ENCODE measurements at places on chromosomes 5 and 9. TPM values are rescaled to one million over a fixed set of nuclear protein-coding genes. Genes with fewer than 3 reads are reported as not detected.

- H3K27ac ChIP-seq: no peak overlapping the region
- DNase-seq: no peak
- no peaks in the 10 kb centered on the region for H3K4me1 ChIP-seq
- no peaks in the 10 kb centered on the region for H3K27me3 ChIP-seq
Observed at GRCh38 chr9:21357479-21358460, 7.1 kb upstream of the IFNA6 start.

DNA sequence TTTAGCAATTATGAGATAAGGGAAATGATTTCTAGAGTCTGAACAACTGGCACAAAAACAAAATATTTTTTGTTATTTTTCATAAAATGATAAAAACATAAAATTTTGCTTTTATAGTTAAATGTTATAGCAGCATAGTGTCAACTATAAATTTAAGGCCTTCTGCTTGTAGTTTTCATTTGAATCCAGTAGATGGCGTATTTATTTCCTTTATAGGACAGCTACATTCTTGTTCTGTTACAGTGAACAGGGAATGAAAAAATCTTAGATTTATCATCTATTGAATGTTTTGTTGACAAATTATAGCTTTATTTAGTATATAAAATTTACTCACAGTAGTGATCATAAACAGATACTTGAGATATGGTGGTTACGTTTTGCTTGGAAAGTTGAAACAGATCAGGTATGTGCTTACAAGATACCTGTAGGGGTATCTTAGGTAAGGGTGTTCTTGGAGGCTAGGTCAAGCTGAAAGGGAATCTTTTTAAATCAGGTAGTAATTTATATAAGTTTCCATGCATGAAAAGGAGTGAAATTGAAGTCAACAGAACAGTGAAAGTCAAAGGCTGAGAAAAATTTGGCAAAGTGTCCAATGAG is 239.3 kb upstream of the GRIN3A start:
- H3K4me1 ChIP-seq: no peaks in the 10 kb centered on the region
- no peaks in the 10 kb centered on the region for H3K36me3 ChIP-seq
- DNase-seq: no peak
- no peaks in the 10 kb centered on the region for H3K27me3 ChIP-seq

DNA sequence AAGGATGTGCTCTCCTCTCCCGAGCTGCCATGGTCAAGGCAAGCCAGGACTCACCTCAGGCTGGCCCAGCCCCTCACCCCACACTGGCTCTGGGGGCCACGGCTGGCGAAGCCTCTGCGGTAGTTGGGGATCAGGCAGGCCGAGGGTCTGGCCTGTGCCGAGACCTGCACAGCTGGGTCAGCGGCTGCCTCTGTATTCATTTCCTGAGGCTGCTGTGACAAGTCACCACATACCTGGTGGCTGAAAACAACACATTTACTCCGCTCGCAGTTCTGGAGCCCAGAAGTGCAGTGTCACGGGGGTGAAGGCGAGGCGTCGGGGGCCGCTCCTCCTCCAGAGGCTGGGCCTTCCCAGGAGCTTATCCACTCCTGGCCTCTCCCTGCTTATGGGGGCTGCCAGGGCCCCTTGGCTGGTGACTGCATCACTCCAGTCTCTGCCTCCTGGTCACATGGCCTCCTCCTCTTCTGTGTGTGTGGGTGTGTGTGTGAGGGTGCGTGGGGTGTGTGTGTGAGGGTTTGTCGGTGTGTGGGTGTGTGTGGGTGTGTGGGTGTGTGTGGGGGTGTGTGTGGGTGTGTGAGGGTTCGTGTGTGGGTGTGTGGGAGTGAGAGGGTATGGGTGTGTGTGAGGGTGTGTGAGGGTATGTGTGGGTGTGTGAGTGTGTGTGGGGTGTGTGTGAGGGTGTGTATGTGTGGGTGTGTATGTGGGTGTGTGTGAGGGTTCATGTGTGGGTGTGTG is 3.2 kb upstream of the SCGB3A1 start:
- H3K36me3 ChIP-seq: no peaks in the 10 kb centered on the region
- H3K4me3 ChIP-seq: no peak overlapping the region
- DNase-seq: no peak
- H3K27ac ChIP-seq: no peak overlapping the region
- no peaks in the 10 kb centered on the region for H3K27me3 ChIP-seq

DNA sequence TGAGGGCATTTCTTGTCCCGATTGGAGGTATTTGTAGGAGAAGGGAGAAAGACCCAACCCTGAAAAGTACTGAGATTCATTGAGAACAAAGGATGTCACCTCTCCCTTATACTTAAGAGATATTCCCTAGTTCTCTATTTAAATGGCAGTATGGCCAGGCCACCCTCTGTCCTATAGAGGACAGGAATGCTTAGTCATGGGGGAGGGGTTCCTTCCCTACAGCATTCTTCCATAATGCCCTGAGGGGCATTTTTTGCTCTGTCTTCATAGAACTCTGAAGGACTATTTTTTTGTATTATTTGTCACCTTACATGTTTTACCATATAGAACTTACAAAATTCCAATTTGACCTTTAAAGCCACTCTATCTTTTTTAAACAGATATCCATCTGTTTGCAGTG is 176.3 kb downstream of the TMEM161B start:
- no peaks in the 10 kb centered on the region for H3K4me1 ChIP-seq
- H3K27me3 ChIP-seq: no peaks in the 10 kb centered on the region
- no peak for DNase-seq
- H3K27ac ChIP-seq: no peak overlapping the region
- H3K36me3 ChIP-seq: no peaks in the 10 kb centered on the region

GRCh38 chr9:102966999-102967398 is 28.1 kb upstream of the CYLC2 start:
- H3K27ac ChIP-seq: no peak overlapping the region
- no peaks in the 10 kb centered on the region for H3K4me1 ChIP-seq
- no peaks in the 10 kb centered on the region for H3K36me3 ChIP-seq
- H3K4me3 ChIP-seq: no peak overlapping the region
- DNase-seq: no peak
- no peaks in the 10 kb centered on the region for H3K27me3 ChIP-seq

DNA sequence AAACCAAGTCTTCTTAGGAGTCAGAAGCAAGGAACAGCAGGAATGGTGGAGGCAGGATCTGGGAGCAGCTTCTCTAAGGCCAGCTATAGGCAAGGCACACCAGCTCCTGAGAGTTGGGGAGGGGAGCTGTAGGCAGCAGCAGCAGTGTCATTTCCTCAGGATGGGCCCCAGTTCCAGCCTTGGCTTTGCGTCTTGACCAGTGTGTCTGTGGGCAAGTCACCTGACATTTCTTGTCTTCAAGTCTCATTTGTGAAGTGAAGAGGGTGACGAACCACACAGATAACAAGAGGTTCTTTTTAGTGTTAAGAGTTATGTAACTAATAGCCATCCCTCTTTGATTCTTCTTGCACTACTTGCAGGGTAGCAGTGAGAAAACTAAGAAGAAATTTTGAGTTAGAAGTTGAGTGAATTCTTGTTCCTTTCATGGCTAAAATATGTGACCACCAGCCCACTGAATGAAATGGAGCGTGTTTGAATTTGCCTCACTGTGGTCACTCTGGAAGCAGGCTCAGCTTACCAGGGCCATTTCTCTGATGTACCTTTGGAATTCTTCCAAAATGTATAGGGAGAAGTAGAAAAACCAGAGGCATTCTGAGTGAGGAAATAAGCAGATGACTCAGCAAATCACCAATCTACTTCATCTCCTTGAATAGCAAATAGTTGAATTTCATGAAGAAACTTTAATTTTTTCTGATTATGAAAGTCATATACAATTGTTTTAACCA is 42.4 kb downstream of the RHOBTB3 start:
- no peaks in the 10 kb centered on the region for H3K27me3 ChIP-seq
- DNase-seq: no peak
- H3K27ac ChIP-seq: no peak overlapping the region

The FBN2 gene
- 7.5 TPM for total RNA-seq

The ORM2 gene
- 1.6 TPM for total RNA-seq

All from breast epithelium (tissue), 4 donors.